ENCODE measurements at places on chromosomes 6 and 20.

DNA sequence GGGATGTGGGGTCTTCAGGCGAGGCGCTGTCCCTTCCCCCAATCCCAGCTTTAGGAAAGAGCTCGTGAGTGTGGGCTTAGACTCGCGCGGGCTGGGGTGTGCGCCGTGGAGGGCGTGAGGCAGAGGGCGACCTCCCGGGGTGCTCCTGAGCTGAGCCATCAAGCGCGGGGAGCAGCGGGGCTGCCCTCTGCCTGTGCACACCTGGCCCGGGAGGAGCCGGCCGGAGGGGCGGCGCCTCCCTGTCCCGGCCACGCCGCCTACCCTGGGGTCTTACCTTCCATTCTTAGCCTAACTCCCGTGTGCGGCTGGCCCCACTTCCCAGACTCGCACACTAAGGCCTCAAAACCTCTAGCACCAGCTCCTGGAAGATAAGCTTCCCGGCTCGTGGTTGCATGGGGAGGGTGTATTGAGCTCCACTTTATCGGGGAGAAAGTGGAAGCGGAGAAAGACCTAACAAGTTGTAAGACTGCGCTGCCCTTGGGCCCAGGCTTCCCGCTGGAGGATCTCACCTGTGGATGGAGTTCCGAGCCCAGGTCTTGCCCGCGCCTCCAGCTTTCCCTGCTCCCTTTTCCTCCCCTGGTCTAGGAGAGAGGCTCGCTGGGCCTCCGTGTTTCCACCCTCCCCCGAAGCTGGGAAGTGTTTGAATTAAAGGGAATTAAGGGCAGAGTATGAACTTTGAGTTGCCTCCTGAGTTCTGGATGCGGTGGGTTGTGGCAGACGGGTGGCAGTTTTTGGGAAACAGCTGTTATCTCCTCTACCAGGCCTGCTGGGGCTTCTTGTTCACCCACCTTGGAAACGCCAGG lies 1.2 kb downstream of the DNMT3B start:
- no peak for DNase-seq

DNA sequence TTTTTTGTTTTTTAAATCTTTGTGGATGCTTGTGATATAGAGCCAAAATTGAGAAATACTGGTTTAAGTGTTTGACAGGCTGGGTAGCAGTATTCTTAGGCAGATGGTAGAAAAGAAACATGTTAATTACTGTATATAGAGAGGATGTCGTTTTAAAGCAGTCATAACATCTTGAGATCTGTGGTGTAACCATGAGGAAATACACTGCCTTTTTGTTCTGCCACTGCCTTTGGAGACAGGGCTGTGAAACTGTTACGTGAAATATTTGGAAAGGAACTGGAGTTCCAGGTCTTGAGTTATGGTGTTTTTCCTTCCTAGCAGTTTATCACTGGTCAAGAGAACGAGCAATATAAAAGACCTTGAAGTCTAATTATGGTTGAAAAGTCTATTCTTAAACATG lies 19.5 kb downstream of the STXBP5 start:
- no peak for DNase-seq

GRCh38 chr6:121759370-121759769 lies 323.9 kb downstream of the GJA1 start:
- DNase-seq: no peak

DNA sequence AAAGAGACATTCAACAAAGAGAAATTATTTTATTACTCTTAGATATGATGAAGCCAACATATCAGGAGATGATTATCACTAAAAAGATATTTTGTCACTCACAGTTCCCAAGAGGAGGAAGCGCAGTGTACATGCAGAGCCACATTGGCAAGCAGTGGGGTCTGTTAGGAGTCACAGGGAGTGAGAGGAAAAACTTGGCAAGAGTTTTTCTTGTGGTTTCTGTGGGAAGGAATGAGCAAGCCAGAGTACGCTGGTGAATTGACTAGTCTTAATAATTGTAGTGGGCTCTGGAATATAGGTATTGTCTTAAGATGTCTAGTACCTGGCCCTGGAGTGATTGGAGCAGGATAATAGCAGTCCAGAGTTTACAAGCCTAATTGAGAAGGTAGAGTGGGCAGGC lies 1095.2 kb downstream of the GRIK2 start:
- DNase-seq: no peak

GRCh38 chr20:48184229-48184628 lies 398.9 kb upstream of the SULF2 start:
- DNase-seq: no peak

- no peak for DNase-seq
Observed at GRCh38 chr6:33455051-33455450, 675 bp downstream of the ZBTB9 start.

DNA sequence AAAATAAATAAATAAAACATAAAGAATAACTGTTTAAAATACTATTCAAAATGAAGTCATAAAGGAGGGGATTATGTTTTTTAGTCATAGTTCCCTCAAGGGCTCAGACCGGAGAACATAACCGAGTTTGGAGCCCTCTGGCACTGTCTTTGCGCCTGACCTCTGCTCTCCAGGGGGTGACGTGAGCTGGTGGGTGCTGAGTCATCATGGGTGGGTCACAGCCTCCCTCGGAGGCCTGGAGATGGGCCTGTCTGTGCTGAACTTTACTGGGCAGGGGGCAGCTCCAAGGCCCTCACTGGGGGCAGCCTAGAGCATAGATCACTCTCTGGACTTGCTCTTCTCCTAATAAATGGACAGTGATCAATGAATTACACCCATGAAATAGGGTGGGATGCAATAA lies 3.1 kb upstream of the MAVS start:
- DNase-seq: peak; percentile 89

DNA sequence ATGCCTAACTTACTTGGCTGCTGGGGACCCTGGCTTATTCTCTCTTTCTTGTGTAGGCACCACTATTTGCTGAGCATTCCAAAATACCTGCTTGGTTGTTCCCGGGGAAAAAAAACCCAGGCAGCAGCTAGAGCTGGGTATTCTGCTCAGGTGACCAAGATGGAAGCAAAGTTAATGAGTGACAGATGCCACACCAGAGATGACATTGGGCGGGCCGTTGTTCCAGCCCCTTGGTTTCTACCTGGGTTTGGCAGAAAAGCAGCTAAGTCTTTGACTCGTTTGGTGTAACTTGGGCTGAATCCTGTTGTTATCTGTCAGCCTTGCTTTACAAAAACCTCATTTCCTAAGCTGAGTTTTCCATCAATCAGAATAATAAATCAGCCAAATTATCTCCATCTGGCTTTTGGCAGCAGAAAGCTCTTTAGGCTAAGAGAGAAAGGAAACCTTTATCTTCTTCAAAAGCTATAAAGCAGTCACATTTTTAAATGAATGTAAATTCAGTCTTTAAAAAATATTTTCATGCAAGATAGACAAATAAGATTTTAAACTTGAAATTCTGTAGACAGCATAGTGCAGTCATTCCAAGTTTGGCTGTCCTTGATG lies 202.0 kb upstream of the GMDS start:
- no peak for DNase-seq

DNA sequence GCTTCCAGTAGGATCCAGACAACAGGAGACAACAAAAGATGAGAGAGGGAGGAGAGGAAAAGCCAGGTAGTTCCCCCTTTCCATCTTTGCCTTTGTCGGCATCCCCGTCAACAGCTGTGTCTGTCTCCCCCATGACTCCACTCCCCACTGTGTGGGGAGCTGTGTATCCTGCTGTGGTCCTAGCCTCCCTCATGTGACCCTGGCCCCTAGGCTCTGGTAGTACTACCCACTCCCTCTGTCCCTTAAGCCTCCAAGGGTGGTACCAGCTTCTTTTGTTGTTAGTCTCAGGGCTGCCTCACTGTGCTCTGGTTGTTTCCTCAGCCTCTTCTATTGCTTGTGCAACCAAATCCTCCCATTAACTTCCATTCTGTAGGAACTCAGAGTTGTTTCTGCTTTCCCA lies 28.7 kb downstream of the ANKEF1 start:
- no peak for DNase-seq

DNA sequence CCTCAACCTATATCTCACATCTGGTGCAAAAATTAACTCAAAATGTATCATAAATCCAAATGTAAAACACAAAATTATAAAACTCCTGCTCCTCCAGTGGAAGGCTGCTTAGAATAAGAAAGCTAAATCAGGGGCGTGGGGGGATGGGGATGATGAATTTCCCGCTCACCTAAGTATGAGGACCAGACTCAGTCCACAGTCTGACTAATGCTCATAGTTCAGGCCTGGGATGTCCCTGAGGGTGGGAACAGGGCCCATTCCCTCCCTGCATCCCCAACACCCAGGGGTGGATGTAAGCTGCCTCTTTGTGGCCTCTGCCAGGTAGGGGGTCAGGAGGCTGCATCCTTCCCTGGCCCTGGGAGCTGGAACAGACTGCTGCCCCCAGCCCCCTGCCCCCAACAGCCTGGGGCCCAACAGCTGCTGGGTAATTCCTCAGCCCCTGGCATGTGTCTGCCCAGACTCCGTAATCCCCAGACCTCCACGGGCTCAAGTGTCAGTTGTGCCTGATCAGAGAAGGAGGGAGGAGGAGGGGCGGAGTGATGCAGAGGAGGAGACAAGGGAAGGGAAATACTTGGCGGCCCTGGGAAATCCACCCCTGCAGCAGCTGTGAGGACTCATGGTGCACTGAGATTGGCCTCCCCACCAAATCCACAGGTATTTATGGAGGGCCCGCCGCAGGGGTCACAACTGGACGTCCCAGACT lies 224.5 kb downstream of the PREX1 start:
- DNase-seq: no peak

DNA sequence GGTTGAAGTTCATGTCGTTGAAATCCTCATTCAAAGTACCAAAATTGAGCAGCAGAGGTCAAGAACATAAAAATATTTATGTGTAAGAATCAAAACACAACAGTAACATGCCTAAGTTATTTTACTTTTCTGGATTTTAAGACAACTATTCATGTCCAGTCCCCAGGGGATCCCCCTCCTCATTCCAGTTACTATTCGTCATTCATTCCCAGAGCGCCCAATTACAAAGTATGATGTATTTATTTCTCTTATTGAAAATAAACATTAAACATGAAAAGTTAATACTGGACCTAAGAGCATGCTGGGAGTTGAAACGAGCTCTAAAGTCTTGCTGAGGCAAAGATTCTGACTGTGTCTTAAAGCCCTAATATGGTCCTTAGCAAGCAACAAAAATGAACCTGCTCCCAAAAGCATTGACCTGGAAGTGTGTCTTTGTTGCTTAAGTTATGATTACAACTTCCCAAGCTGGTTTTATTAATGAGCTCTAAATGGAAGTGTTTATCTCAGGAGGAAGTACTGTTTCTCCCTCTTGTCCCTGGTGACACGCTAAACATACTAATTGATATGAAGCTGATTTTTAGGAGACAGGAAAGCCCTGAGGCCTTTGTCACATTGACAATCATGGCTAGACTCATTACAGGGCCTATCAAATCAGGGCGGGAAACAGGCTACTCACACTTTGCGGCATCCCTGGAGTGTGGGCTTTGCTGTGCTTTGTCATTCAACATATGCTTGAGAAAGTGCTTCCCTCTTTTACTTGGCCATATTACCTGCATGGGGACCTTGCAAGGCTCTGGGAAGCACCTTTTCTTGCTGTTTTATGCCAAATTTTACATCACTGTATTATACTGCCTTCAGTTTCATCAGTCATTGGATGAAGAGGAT lies 192.2 kb upstream of the DTNBP1 start:
- DNase-seq: no peak

- no peak for DNase-seq
Observed at GRCh38 chr20:2122936-2123335, 21.3 kb downstream of the STK35 start.

- DNase-seq: no peak
Observed at GRCh38 chr20:26308961-26309360, 612.3 kb upstream of the ZNF337 start.

GRCh38 chr6:89315249-89315885 lies at the start of gene GABRR2:
GABRR2 (minus strand) TSS chr6:89315299; CDS start chr6:89315165, 134 bp downstream.
- no peak for DNase-seq

DNA sequence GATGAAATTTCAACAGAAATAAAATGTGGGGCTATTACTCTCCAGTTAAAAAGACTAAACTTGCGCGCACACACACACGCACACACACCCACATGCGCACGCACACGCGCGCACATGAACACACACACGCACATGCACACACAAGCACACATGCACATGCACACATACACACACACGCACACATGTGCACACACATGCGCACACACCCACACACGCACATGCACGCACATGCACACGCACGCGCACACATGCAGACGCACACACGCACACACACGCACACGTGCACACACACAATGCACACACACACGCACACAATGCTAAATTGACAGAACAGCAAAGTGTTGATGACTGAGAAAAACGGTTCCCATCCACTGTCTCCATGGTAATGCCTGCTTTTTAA lies 754.1 kb downstream of the CBLN4 start:
- DNase-seq: no peak

Measured in HTR-8/SVneo (cell line).